ENCODE measurements at places on chromosomes 6 and 20. TPM values are rescaled to one million over a fixed set of nuclear protein-coding genes. Genes with fewer than 3 reads are reported as not detected.

- DNase-seq: no peak
- no peaks in the 10 kb centered on the region for H3K27me3 ChIP-seq
- peak overlapping the region; percentile 11 for H3K4me3 ChIP-seq
- H3K4me1 ChIP-seq: peaks cover 72% of the 10 kb centered on the region
- H3K36me3 ChIP-seq: no peaks in the 10 kb centered on the region
- H3K27ac ChIP-seq: peak overlapping the region; percentile 85
Measured at GRCh38 chr6:43123461-43124314, 47.4 kb upstream of the SRF start.

- DNase-seq: no peak
- H3K36me3 ChIP-seq: no peaks in the 10 kb centered on the region
- no peaks in the 10 kb centered on the region for H3K27me3 ChIP-seq
- peaks cover 10% of the 10 kb centered on the region for H3K4me1 ChIP-seq
- no peak overlapping the region for H3K27ac ChIP-seq
Measured at GRCh38 chr6:317448-318144, 25.3 kb downstream of the DUSP22 start.

GRCh38 chr6:135537741-135538301 lies 40.3 kb upstream of the AHI1 start:
- DNase-seq: no peak
- H3K4me1 ChIP-seq: no peaks in the 10 kb centered on the region
- H3K27me3 ChIP-seq: no peaks in the 10 kb centered on the region
- H3K36me3 ChIP-seq: no peaks in the 10 kb centered on the region
- no peak overlapping the region for H3K4me3 ChIP-seq
- no peak overlapping the region for H3K27ac ChIP-seq

The NDRG3 gene
- total RNA-seq: 21.1 TPM

The RBCK1 gene
- total RNA-seq: 67.0 TPM

- DNase-seq: no peak
- no peak overlapping the region for H3K4me3 ChIP-seq
- no peaks in the 10 kb centered on the region for H3K27me3 ChIP-seq
- no peaks in the 10 kb centered on the region for H3K4me1 ChIP-seq
Measured at GRCh38 chr6:156617376-156617775, 159.8 kb upstream of the ARID1B start.

GRCh38 chr20:18879262-18879661 lies 65.7 kb downstream of the SCP2D1 start:
- H3K36me3 ChIP-seq: no peaks in the 10 kb centered on the region
- H3K27ac ChIP-seq: no peak overlapping the region
- no peaks in the 10 kb centered on the region for H3K4me1 ChIP-seq
- DNase-seq: no peak
- H3K4me3 ChIP-seq: no peak overlapping the region

The ERVFRD-1 gene
- 0.25 TPM for total RNA-seq

- no peaks in the 10 kb centered on the region for H3K36me3 ChIP-seq
- H3K27me3 ChIP-seq: no peaks in the 10 kb centered on the region
- no peak overlapping the region for H3K4me3 ChIP-seq
- H3K4me1 ChIP-seq: peaks cover 9% of the 10 kb centered on the region
- no peak overlapping the region for H3K27ac ChIP-seq
- no peak for DNase-seq
Measured at GRCh38 chr6:91087908-91088307, 501.0 kb upstream of the MAP3K7 start.

GRCh38 chr20:3156811-3157619 lies 2.6 kb downstream of the FASTKD5 start:
- no peak for DNase-seq
- no peaks in the 10 kb centered on the region for H3K36me3 ChIP-seq
- H3K4me1 ChIP-seq: peaks cover 70% of the 10 kb centered on the region
- no peaks in the 10 kb centered on the region for H3K27me3 ChIP-seq

- H3K36me3 ChIP-seq: no peaks in the 10 kb centered on the region
- no peak overlapping the region for H3K27ac ChIP-seq
- H3K4me3 ChIP-seq: no peak overlapping the region
- no peaks in the 10 kb centered on the region for H3K4me1 ChIP-seq
- H3K27me3 ChIP-seq: no peaks in the 10 kb centered on the region
- no peak for DNase-seq
Measured at GRCh38 chr20:60512443-60512842, 554.2 kb downstream of the CDH26 start.

DNA sequence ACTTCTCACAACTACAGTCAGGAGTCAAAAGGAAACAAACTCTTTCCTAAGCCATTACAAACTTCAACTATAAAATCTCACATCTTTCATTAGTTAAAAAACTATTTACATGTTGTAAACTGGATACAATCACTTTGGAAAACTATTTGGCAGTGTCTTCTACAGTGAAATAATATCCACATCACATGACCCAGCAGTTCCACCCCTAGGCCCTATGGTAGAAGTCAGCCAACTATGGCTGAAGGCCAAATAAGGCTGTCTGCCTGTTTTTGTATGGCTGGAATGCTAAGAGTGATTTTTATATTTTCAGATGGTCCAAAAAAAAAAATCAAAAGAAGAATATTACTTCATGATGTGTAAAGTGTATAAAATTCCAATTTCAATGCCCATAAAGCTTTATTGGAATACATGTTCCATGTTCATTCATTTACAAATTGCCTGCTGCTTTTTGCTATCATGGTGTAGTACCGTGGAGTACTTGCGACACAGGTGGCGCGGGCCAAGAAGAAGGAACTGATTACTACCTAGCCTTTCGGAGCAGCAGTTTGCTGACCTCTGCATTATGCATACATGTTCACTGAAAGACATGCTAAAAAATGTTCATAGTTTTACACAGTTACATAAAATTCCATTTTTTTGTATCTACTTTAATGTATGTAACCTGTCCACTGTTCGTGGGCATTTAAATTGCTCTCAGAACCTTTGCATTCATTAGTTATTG lies 129.0 kb downstream of the KIF16B start:
- H3K4me1 ChIP-seq: peaks cover 28% of the 10 kb centered on the region
- H3K36me3 ChIP-seq: no peaks in the 10 kb centered on the region
- no peak for DNase-seq
- no peak overlapping the region for H3K4me3 ChIP-seq
- no peaks in the 10 kb centered on the region for H3K27me3 ChIP-seq

The LKAAEAR1 gene
- not detected for total RNA-seq

DNA sequence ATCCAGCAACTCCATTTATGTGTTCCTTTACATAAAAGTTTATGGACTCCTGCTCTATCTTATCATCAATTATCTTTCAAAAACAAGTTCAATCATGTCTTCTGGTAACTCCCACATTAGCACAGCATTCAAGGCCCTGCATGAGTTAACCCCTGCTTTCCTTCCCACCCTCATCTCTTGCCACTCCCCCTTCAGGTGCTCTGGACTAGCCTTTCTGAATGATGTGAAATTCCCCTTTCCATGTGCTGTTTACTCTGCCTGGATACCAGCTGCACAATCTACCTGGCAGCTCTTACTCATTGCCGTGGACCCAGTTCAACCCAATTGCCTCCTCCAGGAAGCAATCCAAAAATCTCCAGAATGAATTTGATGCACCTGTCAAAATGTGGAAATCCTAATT lies 11.9 kb downstream of the ADGRF4 start:
- H3K4me1 ChIP-seq: no peaks in the 10 kb centered on the region
- no peaks in the 10 kb centered on the region for H3K36me3 ChIP-seq
- DNase-seq: no peak
- no peak overlapping the region for H3K27ac ChIP-seq
- H3K4me3 ChIP-seq: no peak overlapping the region

The APOBEC2 gene
- total RNA-seq: not detected

The CTAGE9 gene
- not detected for total RNA-seq

The MAD2L1BP gene
- 58.4 TPM for total RNA-seq

- no peaks in the 10 kb centered on the region for H3K36me3 ChIP-seq
- no peak overlapping the region for H3K27ac ChIP-seq
- no peaks in the 10 kb centered on the region for H3K4me1 ChIP-seq
- no peak for DNase-seq
- no peaks in the 10 kb centered on the region for H3K27me3 ChIP-seq
- no peak overlapping the region for H3K4me3 ChIP-seq
Measured at GRCh38 chr6:10465629-10466499, 51.0 kb upstream of the TFAP2A start.

The MAFB gene
- 80.5 TPM for total RNA-seq

DNA sequence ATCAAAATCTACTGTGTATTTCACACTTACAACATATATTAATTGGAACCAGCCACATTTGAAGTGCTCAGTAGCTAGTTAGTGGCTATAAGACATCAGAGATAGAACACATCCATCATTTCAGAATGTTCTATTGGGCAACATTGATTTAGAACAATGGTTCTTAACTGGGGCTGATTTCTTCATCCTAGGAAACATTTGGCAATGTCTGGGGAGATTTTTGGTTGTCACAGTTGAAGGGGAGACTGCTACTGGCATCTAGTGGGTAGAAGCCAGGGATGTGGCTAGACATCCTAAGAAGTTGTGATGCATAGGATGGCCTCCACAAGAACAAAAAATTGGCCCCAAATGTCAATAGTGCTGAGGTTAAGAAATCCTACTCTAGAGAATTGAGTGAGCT lies 132.5 kb downstream of the OLIG3 start:
- no peaks in the 10 kb centered on the region for H3K27me3 ChIP-seq
- H3K36me3 ChIP-seq: no peaks in the 10 kb centered on the region
- no peak overlapping the region for H3K27ac ChIP-seq
- DNase-seq: no peak
- H3K4me3 ChIP-seq: no peak overlapping the region

GRCh38 chr6:135192256-135193174 lies 11.4 kb downstream of the MYB start:
- H3K27me3 ChIP-seq: no peaks in the 10 kb centered on the region
- H3K4me3 ChIP-seq: no peak overlapping the region
- no peak overlapping the region for H3K27ac ChIP-seq

DNA sequence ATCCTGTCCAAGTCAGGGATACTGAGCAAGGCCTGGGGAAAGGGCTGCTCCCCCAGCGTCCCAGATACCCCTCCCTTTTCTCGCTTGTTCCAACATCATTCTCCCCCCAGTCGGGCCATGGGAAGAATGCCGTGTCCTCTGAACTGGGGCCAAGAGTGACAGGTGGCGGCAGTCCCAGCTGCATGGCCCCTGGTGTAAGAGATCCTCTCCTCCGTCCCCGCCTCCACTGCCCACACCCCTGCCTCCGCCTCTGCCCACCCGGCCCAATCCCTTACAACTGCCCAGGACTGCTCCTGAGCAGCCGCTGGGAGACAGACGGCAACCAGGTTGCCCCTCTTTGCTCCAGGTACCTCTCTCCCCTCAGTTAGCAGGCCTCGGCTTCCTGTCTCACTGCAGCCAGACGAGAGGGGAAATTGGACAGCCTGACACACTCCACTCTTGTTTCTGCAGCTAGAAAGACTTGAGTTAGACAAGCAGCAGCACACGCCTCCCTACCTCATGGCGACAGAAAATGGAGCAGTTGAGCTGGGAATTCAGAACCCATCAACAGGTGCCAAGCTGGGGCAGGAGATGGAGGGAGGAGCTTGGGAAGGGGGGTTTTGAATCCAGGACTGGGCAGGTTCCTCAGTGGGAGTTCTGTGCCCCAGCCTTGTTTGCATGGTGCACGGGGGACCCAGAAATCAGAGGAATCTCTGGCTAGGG lies at the start of gene MYLK2:
MYLK2 (plus strand) TSS at position 274 of the 702 bp plus-strand sequence; CDS start at position 499, 225 bp downstream.
- H3K27me3 ChIP-seq: no peaks in the 10 kb centered on the region
- H3K27ac ChIP-seq: no peak within 1 kb of the TSS
- no peak for DNase-seq
- no peaks in the 10 kb centered on the region for H3K36me3 ChIP-seq

DNA sequence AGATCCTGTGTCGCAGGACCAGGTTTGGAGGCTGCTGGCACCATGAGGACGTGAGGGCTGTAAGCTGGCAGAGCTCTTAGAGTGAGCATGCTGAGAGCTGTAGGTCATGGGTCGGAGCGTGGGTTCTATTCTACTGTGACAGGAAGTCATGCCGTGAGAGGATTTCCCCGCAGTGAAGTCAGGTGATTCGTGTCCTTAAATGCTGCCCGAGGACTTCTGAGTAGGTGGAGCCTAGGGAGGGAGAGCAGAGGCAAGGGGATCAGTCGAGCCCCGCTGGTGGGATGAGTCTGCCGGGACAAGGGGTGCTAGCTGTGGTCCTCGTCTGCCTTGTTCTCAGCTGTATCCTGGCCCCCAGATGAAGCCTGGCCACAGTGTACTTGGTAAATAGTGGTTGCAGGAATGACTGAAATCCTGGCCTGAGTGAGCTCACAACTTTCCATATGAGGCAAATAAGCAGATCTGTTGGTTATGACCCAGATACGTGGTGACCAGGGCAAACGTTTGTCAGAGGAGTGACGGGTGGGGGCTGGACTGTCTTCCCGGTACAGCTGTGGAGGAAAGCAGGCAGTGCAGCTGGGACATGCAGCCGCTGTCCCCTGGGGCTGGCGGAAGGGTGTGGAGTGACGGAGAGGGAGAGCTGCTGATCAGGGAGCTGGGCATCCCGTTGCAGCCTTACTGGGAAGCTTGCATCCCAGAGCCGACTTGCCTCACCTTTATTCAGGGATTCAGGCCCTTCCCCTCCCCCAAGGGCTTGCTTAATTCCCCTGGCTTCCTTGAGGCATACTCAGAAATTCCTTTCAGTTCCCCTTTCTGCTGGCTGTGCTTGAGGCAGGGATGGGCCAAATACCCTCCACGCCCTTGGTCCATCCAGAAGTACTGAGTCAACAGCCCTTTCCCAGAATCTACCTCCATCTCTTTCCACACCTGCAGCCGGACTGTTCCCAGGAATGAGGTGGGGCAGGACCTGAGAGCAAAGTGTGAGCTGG lies 250.9 kb upstream of the RREB1 start:
- H3K36me3 ChIP-seq: no peaks in the 10 kb centered on the region
- DNase-seq: no peak
- no peak overlapping the region for H3K4me3 ChIP-seq
- no peak overlapping the region for H3K27ac ChIP-seq

The CCHCR1 gene
- 21.9 TPM for total RNA-seq

Data from vagina (tissue), 2 donors.